Stimulated activated CD8-positive, alpha-beta memory T cell treated with anti-CD3 and anti-CD28 coated beads, Interleukin-15, amount 100 ng/mL, for 24 hours (primary cell): ENCODE measurements at places on chromosomes 2 and 18.

GRCh38 chr2:190563109-190563508, 28.6 kb upstream of the NEMP2 start:
- DNase-seq: no peak

- DNase-seq: no peak
These were observed 36.1 kb downstream of the RIT2 start for GRCh38 chr18:43079422-43079821.

DNA sequence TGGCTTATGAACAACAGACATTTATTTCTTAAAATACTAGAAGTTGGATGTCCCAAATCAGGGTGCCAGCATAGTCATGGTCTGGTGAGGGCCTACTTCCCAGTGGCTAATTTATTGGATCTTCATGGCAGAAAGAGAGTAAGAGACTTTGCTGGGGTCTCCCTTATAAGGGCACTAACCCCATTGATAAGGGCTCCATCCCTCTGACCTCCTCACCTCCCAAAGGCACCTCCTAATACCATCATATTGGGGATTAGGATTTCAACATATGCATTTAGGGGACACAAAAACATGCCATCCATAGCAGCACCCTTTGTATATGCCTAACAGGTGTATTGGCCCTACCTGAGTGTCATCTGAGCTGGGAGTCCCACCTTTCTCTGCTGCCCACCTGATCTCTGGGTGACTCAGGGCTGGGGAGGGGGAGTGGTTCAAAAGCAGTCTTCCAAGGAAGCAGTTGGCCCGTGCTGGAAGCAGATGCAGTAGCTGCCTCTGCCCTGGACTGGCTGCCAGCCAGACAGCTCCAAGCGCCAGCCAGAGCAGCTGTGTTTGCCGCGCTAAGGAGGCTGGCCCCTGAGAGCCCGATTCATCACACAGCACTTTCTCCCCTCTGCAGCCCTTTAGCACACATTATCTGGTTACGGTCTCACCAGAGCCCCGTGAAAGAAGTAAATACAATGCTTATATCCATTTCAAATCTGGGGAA, 84.6 kb downstream of the SMAD7 start:
- no peak for DNase-seq

DNA sequence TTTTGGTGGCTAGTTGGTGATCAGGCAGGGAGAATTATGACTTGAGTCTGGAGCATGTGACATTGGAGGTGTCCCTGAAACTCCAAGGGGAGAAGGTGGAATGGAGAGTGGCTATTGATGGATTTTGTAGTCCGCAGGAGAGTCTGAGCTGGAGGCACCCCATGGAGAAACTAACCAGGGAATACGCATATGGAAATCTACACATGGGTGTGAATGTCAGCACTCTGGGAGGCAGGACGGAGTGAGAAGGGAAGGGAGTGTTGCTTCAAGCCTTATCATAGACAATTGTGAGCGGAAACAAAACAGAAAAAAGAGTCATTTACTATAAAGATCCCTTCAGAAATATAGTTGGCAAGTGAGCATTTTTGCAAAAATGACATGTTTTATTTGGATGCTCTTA, 667 bp upstream of the SCYGR4 start:
- DNase-seq: no peak

DNA sequence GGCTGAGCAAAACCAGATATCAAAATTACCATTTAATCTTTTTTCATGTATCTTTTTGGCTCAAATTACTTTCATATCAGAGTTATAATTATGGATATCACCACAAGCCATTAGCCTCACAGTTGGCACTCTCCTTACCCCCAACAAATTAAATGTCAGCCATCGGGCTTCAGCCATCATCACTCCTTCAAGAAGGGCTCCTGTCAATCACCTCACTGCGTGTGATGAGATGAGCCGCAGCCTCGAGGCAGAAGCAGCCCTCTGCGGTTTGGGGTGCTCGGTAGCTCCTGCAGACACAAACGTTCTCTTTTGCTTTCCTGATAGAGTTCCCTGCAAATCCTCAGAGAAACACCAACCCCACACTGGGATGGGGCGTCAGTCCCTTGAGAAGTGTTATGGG, 94.1 kb downstream of the DNER start:
- no peak for DNase-seq
